ENCODE measurements at places on chromosomes 3 and 15.
A peak's percentile ranks its signal among the peaks of the same experiment; 100 is the strongest.

DNA sequence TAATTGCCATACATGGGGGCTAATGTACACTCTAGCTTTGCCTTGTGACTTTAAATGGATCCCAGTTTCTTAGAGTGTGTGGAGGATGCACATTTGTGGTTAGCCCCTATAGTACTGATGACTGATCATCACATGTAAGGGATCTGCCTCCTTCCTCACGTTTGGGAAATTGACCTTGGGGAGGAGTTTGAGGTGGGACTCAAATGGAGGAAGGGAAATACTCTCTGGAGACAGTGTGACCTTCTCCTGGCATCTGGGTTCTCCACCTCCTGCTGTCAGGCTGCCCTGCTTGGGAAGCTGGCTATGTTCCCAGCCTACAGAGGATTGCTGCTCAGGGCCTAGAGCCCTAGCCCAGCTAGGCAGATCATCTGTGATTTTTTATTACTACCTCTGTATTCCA, 48.7 kb downstream of the PPM1L start:
- peak; percentile 45 for DNase-seq

DNA sequence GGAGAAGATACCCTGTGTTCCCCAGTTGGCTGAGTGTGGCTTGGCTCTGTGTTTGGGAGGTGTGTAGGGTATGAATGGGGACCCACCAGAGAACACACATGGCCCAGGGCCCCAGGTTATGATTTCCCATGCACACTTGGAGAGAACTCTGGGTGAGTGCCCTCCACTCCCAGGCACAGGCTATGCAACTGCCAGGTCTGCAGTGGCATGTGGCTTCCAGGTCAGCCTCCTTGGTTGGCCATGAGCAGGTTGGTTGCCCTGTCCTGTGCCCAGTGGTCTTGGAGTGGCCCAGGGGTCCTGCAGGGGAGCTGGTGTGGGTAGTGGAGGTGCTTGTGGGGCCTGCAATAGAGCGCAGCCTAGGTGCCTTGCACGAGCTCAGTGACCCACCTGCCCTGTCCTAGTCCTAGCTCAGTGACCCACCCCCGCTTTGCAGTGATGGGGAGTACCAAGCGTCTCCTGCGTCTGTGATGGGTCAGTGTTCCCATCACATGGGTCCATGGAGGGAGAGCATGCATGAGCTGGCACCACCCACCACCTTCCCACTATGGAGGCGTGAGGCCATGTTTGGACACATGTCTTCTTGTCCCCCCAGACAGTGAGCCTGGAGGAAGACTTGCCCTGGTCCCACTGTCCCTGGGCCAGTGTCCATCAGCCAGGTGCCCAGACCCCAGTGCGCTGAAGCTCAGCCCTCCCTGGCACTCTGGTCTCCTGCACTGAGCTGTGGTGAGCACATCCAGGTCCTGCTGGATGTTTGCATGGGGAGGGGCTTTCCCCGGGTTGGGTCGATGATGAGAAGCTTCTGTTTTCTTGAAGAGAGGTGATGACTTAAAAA, 217.3 kb downstream of the SNRPN start:
- no peak for DNase-seq

DNA sequence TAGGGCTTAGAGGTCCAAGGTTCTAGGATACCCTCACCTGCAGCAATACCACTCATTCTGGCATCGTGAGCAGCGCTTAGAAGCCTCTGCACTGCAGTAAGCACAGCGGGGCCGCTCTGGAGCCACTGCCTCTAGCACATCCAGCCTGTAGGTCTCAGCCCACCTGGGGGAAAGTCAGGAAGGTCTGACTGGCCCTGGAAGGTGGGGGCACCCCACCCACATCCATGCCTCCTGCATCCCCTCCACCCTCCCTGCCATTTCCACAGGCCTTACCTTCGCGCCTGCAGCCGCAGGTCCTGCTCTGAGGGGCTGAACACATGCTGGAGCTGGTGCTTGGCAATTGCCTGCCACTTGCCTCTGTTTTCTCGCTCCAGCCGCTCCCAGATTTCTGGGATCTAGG, 901 bp upstream of the RASSF1 start:
- no peak for DNase-seq

GRCh38 chr3:72334681-72335457, 513.4 kb downstream of the SHQ1 start:
- DNase-seq = peak; percentile 96

- DNase-seq = no peak
Measured at GRCh38 chr3:71549951-71550350, 33.6 kb downstream of the FOXP1 start.

DNA sequence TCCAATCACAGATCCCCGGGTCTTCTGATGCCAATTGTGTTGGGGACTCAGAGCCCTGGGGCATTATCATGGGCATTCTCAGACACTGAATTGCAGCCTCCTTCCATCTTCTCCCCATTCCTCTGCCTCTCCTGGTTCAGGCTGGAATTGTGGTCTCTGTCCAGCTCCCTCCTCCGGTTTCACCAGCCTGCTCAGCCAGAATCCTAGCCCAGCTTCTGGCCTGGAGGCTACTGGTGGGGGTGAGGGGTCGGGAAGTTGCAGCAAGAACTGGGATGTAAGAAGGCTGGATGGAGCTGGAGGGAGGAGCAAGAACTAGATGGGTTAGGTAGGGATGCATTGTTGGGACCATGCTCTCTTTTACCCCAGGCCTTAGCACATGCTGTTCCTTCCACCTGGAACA, 53.5 kb downstream of the TLE3 start:
- DNase-seq = no peak

DNA sequence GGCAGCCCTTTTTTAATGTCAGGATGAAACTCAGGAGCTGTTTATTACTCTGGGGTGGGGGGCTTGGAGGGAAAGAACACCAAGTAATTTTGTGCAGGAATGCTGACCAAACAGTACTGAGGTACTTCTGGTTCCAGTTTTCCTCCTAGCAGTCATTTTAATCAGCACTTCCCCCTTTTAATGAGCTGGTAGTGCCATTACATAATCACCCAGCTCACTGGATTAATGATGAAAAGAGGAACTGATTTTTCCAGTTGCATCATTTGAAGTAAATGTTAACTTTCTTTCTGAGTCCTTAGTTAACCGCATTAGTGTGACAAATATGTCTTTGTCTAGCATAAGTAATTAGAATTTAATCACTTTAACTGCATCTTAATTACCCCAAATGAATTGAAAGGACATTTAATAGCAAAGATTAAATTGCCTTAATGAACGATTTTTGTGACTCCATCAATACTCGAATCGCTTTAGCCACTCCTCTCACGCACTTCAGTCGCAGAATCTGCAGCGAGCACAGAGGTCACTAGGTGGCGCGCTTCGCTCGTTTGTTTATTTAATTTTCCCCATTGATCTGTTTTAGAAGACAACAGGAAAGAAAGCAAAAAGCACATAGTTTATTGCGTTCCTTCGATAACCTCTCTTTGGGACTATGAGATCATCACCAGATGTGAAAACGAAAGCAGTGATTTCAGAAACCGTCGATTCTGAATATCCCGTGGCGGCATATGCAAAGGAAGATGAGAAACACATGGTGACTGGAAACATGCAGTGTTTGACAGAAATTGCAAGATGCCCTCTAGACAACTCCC, 9.8 kb downstream of the ONECUT1 start:
- DNase-seq = peak; percentile 72

DNA sequence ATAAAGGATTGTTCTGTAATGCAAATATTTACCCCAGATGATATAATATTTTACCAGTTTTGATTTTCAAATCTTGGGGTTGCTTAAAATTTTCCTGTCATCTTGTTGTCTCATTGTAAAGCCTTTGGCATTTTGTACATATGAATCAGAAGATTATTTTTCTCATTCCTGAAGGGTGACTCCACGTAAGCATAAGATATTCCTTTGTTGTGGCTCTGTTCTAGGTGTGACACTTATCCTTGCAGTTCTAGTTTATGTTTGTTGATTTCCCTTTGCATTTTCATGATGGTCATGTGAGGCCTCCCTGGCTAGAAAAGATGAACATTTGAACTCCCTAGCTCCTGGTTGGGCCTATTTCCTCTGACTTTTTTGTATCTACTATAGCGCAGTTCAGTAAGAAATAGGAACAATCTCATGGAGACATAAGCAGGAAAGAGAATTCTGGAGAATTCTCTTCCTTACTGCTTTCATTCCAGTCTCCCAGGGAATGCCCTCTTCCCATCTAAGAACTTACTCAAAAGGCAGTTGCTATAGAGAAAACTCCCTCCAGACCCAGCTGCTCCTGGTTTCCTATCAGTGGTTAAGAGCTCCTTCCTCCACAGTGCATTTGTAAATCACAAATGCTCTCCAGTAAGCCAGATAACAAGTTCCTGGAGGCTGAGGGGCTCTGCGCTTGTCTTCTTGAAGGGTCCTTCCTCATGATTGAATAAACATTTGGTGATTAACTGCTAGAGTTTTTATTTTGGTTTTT, 124.7 kb downstream of the WNT5A start:
- DNase-seq = no peak

DNA sequence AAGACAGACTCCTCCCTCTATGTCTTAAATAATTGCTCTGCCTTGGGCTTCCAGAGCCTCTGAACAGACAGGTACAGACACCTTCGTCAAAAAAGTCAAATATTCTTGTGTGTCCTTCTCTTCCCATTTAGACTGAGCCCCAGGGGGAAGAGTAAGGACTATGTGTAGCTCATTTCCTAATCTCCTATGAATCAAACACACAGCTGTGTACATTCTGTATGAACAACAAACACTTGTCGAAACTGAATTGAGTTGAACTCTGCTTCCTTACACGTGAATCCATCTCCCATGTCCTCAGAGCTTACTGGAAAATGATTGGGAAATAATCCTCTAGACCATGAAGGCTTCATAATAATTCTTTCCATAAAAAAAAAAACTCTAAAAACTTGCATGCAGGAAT, 80.8 kb downstream of the MOBP start:
- no peak for DNase-seq

GRCh38 chr3:35417080-35417479, 222.2 kb upstream of the ARPP21 start:
- DNase-seq = no peak

GRCh38 chr3:135311699-135312098, 516.6 kb downstream of the EPHB1 start:
- no peak for DNase-seq

DNA sequence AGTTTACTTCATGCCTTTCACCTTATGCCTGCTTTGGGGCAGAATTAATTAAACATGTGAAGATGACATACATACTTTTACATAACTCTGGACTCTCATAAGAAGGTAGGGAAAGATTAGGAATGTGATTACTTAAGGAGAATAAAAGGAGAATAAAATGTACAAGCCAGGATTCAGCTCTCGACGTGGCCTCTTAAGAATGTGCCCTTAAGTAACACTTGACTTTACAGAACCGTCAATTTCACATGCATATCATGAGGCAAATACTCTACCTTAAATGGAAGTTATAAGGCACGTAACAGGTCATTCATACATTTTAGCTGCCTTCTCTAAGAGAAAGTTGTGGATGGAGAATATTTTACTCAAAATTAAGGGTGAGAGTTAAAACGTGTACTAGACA, 263.7 kb upstream of the LMCD1 start:
- DNase-seq = no peak

DNA sequence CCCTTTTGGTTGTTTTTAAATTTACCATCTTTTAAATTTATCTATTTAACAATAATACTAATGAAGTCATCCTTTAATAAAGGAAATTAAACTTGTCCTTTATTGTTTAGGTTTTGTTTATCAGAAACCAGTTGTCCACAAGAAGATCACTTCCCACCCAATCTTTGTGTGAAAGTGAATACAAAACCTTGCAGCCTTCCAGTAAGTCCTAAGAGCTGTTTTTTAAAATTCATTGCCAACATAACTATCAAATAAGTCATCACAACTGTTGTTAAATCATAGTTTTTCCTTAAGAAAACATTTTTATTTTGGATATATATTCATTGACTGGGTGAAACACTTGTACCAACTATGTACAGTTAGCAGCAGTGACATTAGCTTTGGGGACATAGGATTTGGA, 59.4 kb downstream of the CALML4 start:
- no peak for DNase-seq

DNA sequence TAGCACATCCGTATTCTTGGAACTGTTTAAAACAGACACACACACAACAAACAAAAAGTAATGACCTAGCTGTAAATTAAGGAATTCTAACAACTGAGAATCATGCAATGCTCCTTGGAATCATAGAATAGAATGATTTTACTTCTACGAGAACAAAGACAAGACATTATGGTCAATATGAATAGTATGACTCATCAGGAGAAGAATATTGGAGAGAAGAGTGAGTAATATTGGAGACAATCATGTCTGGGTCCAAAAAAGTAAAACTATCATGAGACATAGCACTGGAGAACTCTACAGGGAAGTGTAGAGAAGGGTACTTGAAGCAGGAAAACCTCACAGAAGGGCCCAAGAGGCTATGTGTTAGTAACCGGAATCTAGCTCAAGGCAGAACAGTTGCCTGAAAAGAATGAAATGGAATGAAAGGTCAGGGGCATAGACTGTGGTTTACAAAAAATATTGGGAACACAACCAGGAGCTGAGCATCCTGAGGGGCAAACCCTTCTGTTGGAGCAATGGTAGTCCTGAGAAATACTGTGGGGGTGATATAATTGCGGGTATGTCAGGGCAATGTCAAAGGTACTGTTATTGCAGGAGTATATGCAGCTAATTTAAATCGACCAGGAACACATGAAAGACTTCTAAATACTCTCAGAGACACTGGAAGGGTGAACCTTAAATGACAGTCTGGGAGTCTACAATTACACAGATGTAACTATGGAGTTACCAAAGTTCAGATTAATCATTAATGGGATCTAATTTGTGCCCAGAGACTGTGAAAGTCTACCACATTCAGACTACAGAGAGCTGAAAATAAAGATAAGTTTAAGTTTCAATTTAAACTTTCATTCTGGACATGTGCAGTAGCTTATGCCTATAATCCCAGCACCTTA, 201.2 kb downstream of the BCHE start:
- DNase-seq = no peak

DNA sequence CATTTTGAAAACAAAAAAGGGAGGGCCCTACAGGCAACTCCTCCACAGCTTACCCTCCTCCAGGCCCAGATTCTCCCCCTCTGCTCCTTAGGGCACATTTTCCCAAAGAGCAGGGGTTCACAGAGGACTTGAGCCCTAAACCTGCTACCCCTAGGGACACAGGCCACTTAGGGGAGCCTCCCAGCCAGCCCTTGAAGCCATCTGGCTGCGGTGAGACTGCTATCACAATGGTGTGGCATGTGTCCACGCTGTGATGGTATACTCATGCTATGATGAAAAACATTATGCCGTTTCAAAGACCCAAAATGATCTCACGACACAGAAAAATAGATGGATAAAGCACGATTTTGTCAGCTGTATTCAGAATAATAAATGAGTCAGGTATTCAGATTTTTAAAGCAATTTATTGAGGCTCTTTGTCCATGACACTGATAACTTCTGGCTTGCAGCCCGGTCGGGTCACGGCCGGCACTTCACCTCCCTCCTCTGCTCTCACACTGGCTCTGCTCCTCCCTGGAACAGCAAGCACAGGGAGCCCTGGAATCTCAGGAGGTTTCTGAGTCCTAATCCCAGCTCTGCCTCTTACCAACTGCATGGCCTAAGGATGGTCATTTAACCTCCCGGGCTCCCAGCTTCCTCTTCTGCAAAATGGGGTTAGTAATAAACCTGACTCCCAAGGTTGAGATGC, 115.3 kb downstream of the MEGF11 start:
- no peak for DNase-seq

GRCh38 chr3:18767756-18768303, 342.7 kb upstream of the SATB1 start:
- no peak for DNase-seq

GRCh38 chr3:175186511-175186910, 327.4 kb downstream of the NAALADL2 start:
- no peak for DNase-seq
